ENCODE measurements at places on chromosomes 2 and 18.

GRCh38 chr18:24633121-24633520, 172.7 kb downstream of the HRH4 start:
- DNase-seq, result no peak

- DNase-seq, result no peak
These were observed 17.2 kb upstream of the ARL4C start for GRCh38 chr2:234514099-234514498.

GRCh38 chr2:42944779-42945415, 152.5 kb upstream of the HAAO start:
- no peak for DNase-seq

- no peak for DNase-seq
These were observed 42.7 kb downstream of the ZFP36L2 start for GRCh38 chr2:43183743-43184142.

DNA sequence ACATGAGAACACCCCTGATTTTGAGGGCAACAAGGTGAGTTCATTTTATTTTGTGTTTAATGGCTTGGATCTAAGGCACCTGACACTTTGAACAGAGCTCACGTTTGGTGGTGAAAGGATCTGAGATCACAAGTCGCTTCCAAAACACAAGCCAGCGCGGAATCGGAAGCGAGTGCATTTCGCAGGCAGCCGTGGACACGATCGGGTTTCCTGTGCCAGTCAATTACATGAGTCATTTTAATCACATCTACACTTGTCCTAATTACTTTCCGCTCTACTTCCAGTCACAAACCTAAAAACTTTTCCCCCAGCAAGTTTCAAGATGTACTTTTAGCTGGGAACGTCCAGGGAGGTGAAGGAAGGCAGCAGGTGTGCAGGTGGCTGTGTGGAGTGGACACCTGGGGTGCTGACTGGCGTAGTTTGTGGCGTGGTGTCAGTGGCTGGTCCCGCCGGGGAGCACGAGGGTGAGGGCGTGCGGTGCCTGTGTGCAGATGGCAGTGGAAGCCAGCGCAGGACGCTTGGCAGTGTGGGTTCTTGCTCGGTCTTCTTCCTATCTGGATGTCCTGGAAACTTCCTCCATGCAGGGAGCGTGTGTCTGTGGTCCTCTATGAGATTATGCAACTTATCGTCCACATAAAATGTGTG, 75.6 kb downstream of the DCDC2C start:
- DNase-seq, result no peak

- DNase-seq, result no peak
These were observed 29.8 kb downstream of the KCNE4 start for GRCh38 chr2:223081789-223082188.

DNA sequence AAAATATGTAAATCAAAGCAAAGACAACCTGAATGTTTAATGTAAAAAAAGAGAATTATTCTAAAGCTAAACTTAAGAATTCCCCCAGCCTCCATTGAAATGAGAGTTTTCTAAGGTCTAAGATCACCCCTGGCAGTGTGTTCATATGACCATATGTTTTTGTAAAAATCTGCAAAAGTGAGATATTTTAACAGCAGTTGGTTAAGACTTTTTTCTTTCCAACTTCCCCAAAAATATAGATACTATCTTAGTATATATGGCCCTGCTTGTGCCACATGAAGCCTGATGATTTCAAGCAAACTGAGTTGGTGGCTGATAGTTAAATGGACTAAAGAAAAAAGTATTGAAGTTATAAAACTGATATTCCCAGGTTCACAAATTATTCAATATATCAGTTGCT, 35.4 kb downstream of the ZNF804A start:
- DNase-seq, result no peak

GRCh38 chr18:61096226-61096625, 237.0 kb upstream of the CDH20 start:
- no peak for DNase-seq

- no peak for DNase-seq
These were observed 486.0 kb downstream of the RNF144A start for GRCh38 chr2:7403092-7403775.

GRCh38 chr2:15852811-15853210, 87.5 kb upstream of the MYCN start:
- DNase-seq, result no peak
